ENCODE measurements at places on chromosomes 2 and 18.
A peak's percentile ranks its signal among the peaks of the same experiment; 100 is the strongest.

GRCh38 chr2:234071664-234072063 is 21.2 kb downstream of the SPP2 start:
- DNase-seq: no peak

DNA sequence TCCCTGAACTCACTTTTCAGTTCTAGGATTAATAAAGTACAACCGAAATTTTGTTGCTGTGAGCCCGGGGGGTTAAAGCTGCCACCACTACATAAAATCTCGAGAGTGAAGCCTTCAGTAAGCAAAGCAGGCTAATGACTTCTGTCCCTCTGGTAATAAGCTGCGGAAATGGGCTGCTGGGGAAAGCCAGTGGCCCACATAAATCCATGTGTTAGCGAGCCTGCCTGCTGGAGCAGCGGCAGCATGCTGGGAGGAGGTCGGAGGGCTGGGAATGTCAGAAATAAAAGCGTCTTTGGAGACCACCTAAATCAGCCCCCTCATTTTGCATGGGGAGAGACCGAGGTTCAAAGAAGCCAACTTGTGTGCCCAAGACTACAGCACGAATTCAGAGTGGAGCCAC is 371.7 kb downstream of the TNS1 start:
- no peak for DNase-seq

- no peak for DNase-seq
Observed at GRCh38 chr2:239188536-239188935, 212.3 kb downstream of the HDAC4 start.

DNA sequence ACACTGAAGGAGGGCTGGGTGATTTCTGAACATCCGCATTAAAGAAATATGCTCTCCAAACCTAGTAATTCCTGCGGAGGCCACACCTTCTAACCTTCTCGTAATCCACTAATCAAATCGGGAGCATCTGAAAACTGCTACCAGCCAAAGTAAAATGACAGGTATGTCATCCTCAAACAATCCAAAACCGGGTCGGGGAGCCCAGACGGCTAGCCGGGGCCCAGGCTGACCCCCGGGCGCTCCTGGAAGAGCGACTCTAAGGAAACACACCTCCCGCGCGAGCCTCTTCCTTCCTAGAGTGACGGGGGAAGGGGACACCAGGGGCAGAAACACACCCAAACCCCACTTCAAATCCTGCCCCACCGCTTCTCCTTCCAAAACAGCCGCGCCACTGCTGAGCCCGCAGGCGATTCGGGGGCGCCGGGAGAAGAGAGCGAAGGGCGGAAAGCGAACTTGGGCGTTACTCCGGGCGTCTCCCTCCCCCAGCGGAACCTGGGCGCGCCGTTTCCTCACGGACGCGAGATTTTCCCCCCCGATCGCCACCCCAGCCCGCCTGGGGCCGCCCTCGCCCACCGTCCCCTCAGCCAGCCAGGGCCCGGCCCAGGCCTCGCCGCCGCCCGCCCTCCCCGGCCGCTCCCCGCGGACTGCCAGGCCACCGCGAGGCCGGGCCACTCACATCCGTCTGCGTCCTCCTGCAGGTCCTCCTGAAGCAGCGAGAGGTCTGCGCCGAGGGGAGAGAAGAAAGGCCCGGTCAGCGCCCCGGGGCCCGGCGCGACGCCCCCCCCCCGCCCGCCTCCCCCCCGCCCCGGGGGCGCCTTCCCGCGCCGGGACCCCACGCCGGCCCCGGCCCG is 584 bp downstream of the PPP4R1 start:
- peak; percentile 0 for DNase-seq

DNA sequence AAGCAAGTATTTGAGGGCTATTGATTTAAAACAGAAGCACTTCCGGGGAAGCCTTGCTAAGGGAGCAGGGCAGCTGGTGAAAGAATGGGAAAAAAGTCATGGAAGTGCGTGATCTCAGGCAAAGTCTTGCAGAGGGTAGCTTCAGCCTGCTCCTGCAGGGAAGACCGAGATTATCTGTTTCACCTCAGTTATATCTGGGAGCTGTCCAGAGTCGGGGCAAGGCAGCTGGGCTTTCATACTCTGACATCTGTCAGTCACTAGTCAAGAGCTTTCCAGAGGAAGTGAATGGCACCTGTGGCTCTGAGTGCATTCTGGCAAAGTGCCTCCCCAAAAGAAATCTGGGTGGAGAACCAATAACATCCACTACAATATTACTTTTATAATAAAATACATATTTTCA is 8.7 kb downstream of the NXPH2 start:
- no peak for DNase-seq

- DNase-seq: no peak
Observed at GRCh38 chr2:152336854-152337510, 2.0 kb downstream of the FMNL2 start.

DNA sequence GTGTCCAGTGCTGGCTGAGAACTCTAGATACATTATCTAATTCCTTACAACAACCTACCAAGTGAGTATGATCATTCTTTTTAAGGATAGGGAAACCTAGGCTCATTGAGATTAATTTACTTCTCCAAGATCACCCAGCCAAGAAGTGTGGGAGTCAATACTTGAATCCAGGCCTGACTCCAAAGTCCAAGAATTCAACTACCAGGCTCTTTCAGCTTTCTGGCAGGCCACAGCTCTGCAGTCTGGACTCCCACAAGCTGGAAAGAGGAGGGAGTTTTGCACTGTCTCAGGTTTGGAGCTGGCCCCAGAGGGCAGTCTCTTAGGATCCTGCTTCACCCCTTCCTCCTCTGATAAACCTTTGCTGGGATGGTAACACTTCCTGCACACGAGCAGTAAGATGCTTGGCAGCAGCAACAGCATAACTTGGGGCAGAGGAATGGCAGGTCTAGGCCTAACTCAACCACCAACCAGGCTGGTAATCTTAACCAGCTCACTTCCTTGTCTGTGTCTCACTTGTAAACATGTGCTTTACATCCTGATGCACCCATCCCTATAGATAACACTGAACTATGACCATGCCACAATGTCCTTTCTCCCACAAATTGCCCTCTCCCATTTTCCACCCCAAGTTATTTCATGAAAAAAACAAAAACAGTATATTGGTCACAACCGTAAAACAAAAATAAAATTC is 111.1 kb upstream of the ACAA2 start:
- DNase-seq: no peak

GRCh38 chr2:113266431-113266830 is 12.3 kb downstream of the PAX8 start:
- no peak for DNase-seq

GRCh38 chr2:8380566-8380965 is 301.3 kb upstream of the ID2 start:
- no peak for DNase-seq

DNA sequence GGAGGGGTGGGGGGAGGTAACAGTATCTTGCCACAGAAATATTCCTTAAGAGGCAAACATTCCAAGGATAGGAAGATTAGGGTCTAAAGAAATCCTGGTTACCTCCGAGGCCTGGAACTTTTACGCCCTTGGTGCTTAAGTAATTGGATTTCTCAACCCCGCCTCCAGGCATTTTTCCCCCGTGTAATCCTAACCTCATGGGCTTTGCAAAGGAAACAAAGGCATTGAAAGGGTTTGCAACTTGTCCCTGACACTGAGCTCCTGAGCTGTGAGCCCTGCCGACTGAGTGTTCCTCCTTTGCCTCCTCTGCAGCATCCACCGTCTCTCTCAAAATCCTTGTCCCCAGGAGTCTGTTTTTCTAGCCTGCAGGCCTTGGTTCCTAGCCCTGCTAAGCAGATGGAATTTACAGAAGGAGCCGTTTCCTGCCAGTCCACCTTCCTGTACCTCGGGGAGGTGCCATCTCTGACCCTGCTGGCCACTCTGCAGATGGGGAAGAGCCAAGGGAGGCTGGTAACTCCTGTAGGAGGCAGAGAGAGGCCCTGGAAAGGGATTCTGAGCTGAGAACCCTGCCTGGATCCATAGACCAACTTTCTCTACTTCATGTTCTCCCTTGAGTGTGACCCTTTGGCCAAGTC is 24.2 kb downstream of the TET3 start:
- no peak for DNase-seq

GRCh38 chr2:127579231-127579630 is 43.7 kb downstream of the MYO7B start:
- DNase-seq: no peak

DNA sequence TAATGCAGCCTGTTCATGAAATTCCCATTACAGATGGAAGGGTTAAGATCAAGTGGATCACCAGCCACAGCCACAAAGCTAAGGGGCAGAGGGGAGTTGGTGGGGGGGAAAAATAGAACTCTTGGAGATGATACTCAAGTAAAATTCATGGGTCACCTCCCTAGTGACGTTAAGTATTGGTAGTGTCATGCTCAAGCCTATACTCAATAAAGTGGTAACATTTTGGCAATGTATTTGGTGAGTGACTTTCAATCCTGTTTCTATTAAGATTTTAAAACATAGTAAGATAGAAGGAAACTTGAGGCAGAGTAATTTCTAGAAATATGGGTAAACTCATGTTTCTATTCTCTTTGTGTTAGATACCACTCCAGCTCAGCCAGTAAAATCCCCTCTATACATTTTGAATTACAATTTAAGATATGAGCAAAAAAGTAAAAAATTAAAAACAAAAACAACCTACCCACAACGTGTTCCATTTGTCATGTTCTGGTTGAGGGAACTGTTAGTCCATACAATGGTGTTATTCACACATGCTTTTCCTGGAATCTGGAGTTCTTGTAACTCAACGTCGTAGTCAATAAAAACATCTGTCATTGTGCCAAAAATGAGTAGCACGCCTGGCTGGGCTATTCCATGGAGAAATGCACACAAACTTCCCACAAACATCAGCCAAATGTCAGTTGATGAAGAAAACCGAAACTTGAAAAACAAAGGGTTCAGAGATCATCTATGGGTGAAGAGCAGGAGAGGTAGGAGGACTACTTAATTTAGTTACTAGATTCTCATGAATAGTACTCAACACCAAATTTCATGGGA is 18.1 kb downstream of the ABCB11 start:
- DNase-seq: no peak

- DNase-seq: no peak
Observed at GRCh38 chr2:137333386-137334165, 568.2 kb downstream of the THSD7B start.

- DNase-seq: no peak
Observed at GRCh38 chr18:55592572-55592971, 4.6 kb upstream of the TCF4 start.

DNA sequence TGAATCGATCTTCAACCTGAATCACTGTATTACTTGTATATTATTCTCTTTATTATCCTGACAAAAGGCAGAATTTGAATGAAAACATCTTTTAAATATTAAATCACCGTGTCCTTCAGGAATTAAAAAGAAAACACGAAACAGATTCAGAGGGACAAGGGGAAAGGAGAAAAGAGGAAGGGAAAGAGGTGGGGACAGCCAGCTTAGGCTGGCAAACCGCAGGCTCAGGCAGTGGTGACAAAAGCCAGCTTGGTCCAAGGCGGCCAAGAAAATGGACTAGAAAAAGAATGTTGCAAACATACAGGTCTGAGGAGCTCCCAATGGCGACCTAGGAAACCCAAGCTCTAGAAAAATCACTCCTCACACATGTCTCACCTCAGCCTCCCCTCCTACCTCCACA is 6.8 kb downstream of the B4GALT6 start:
- DNase-seq: no peak

GRCh38 chr2:119086327-119086726 is 72.2 kb downstream of the C1QL2 start:
- DNase-seq: no peak

GRCh38 chr2:39433586-39434195 is 3.4 kb downstream of the MAP4K3 start:
- DNase-seq: no peak

- no peak for DNase-seq
Observed at GRCh38 chr2:239468491-239469105, 67.8 kb upstream of the HDAC4 start.

DNA sequence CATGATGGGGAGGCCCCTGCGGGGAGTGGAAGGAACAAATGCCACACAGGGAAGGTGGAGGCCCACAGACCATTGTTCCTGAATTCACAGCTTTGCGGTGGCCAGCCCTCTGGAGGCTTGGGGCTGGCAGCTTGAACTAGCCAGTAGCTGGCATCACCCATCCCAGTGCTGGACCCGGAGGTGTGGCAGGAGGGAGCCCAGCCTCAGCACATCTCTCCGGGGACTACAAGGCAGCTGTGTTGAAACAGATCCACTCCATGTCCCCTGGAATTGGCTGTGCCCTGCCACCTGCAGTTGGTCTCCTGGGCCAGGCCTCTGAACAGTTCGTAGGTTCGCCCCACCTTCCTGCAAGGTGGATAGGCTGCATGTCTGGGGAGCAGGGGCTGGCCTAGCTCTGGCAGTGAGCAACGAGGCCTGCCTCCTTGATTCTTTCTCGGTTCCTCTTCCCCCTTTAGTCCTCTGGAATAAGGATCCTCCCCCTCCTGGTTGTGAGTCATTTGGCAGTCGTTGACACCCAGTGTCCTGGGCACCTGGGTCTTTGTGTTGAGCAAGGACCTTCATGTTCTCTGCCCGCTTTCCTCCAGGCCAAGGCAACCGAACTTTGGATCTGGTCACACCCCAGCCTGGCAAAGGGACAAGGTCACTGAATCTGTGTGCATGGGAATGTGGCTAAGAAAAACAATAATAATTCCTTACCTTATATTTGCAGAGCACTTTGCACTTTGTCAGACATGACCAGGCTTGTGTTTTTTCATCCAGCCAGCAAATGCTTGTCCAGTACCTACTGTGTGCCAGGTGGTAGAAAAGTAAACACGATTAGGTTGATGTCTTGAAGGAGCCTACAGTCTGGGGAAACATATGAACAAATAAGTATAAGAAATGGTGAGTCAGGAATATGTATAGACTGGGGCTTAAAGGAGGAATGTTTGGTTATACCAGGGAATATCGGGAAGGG is 55.0 kb upstream of the MCFD2 start:
- no peak for DNase-seq

DNA sequence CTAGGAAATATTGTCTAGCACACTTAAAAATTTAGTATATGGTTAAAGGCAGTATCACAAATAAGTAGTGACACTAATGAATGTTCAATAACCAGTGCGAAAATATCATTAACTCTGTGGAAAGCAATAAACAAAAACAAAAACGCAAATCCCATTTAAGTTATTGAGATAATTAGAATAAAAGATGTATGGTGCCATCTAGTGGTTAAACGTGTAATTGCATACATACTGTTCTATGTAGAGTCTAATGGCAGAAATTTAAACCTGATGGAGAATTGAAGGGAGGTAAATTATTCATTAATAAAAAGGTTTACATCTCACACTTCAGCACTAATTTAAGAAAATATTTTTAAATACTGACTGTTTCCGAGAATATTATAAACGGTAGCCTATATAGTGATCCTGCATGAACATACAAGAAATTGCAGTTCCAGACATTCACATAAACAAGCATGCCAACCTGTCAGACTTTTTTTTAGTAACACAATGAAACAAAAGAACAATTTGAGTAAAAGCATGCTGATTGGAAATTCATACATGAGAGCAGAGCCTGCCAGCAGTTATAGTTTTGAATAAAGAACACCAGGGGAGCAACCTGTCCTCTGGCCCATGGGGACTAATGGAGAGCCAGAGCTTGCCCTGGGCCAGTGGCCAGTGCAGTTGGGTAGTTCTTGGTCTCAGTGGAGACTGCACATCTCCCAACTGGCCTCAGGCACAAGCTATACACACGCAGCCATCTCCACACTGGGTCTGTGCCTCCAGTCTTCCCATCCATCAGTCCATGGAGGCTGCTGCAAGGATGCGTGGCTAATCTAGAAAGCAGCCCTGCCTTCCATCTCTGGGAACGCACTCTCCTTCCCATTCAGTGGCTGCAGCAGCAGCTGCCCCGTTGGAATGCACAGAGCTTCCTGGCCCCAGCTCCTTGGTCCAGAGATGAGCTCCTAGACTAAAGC is 28.0 kb downstream of the GCG start:
- DNase-seq: no peak

- DNase-seq: peak; percentile 25
Observed at GRCh38 chr2:217988014-217988839, 14.6 kb downstream of the TNS1 start.

- no peak for DNase-seq
Observed at GRCh38 chr18:28432339-28432738, 255.4 kb upstream of the CDH2 start.
